Adrenal gland (tissue), 19 donors: ENCODE measurements at places on chromosomes 4 and X. TPM values are rescaled to one million over a fixed set of nuclear protein-coding genes. Genes with fewer than 3 reads are reported as not detected.

GRCh38 chr4:53633608-53634007 lies 42.3 kb upstream of the LNX1 start:
- no peak for DNase-seq

DNA sequence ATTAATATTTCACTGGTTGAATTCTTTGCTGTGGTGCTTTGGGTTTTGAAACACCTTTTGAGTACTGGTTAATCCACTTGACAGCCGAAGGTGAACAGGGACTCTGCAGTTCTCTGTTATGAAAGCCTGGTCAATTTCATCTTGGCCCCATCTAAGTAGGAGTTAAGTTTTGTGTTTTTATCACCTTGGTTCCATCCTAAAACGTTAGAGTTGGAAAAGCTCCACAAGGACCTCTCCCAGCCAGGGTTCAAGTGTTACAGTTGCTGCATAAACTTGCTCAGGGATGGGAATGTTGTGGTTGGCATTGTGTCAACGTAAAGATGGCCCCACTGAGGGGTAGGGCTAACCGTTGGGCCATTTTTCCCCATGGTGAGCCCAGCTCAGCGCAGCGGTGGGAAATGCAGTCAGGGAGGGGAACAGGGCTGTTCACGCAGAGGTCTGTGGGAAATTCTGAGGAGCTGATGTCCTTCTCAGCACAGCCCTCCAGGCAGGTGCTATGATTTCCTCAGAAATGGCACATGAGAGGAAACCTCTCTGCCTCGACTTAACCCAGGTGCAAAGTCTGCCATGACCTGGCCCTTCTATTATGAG lies 188.7 kb downstream of the STIM2 start:
- no peak for DNase-seq

DNA sequence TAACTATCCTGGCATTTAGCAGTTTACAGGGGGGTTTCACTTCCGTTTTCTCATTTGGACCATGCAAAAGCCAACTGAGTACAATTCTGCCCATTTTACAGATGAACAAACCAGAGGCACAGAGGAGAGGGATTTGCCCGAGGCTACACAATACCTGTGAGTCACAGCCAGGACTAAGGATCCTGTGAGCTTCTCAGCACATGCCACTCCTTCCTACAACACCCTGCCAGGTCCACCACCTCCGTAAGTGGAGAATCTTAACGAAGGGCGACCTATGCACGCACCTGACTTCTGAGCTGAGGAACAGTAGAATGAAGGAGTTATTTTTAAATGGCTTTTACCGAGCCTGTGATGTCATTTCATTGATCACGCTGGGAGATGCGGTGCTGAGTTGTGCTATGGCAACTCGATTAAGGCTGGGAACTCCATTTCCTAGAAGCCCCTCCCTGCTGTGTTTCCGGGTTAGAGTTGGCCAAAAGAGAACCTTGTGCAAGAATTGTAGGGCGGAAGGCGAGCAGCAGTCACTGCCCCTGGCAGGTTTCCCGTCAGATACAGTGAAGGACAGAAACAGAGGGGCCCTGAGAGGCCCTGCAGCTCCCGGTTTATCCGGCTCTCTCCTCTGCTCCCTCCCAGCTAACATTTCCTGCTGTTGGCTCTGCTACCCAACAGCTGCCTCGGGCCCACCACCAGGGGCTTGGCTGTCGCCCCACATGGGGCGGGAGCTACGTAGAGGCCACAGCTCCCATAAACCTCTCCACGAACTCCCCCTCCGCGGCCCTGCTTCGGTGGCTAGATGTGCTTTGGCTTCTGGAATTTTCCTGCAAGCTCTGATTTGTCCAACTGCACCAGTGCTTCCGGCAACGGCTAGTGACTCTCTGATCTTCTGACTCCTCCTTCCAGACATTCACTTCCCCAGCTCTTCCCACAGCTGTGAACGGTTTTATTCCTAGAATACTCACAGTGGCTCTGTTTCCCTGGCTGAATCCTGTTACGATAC lies 75.1 kb upstream of the USP9X start:
- DNase-seq, result peak; percentile 92

DNA sequence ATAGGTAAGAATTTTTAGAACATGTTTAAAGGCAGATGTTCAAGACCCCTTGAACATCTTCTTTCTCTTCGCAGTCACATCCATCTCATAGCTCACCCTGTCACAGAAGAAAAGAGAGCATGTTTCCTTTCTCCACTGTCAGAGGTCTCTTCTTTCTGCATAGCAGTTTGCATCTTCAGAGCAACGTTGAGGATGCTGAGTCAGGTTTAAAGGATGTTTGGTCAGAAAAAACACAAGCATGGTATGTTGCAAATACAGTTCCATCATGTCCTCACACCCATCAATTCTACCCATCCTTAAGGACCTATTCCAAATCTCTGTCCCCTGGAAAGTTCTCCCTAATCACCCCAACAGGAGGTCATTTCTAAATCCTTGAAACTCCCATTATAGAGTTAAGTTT lies 84.8 kb downstream of the STOX2 start:
- no peak for DNase-seq

DNA sequence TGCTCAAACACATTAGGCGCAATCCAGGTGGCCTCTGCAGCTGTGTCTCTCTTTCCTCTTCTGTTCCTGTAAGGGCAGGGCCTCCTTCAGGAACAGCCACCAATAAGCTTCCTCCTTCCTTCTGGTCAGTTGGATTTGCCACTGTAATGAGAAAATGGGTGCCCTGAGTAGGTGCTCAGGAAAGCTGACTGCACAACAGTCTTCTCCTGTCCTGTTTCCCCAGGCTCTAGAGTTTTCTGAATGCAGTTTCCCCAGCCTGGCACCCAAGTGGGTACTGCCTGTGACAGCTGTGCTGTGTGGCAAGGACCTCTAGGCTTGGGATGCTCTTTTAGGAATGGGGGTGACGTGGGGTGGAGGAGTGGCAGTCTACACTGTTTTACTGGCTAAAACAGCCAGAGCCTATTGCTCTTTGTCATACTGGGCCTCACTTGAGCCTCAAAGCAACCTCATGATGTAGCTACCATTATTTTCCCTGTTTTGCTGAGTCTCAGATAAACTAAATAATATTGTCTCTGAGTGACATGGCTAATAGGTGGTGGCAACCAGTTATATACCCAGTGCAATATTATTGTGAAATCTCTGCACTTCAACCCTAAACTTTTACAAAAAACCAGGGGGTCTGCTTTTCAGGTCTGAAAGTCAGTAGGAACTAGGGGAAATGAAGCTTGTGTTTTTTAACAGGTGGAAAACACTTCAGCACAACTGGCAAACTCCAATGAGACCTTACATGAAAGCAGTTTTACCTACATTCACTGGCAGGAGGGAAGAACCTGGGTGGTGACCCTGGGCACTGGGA lies 1.2 kb downstream of the CXCL2 start:
- no peak for DNase-seq

- DNase-seq, result no peak
Measured at GRCh38 chrX:21735768-21736127, 22.2 kb downstream of the SMPX start.

DNA sequence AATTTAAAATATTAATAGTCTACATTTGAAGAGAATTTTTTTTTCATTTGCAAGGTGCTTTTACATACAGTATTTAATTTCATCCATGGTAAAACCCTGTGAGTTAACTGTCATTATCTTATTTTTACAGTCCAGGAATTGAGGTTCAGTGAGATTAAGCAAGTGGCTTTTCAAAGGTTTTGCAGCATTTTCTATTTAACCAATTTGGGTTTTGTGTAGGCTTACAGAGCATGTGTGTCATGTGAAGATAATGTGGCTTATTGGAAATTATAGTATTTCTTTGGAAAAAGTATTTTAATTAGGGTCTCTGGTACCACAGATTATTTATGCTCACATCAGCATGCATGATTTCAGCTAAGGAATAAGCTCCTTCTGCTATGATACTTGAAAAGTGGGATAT lies 4.5 kb downstream of the XK start:
- DNase-seq, result no peak

- no peak for DNase-seq
Measured at GRCh38 chr4:38940476-38940875, 72.9 kb downstream of the FAM114A1 start.

- no peak for DNase-seq
Measured at GRCh38 chr4:109015413-109015810, 252.6 kb upstream of the ETNPPL start.

DNA sequence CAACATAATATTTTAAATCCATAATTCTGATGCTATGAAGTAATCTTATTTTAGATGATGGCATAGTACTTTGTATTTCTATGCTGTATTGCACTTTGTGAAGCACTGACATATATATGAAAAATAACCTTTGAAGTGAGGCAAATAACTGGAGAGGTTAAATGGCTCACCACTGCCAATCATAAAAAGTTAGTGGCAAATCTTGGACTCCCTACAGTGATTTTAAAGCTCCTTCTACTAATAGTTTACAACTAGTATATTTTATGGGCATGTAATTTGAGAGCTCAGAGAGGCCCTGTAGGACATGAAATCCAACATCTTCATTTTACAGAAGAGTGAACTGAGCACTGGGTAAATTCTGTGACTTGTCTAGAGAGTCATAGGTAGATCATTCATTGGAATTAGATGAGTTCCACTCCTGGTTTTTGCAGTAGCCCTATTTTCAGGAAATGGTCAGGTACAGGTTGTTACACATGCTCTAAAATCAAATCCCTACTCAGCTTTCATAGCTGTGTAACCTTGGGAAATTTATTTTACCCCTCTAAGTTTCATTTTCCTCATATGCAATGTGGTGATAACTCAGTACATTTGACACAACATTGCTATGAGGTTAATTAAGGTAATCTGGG lies 804 bp upstream of the GC start:
- no peak for DNase-seq

DNA sequence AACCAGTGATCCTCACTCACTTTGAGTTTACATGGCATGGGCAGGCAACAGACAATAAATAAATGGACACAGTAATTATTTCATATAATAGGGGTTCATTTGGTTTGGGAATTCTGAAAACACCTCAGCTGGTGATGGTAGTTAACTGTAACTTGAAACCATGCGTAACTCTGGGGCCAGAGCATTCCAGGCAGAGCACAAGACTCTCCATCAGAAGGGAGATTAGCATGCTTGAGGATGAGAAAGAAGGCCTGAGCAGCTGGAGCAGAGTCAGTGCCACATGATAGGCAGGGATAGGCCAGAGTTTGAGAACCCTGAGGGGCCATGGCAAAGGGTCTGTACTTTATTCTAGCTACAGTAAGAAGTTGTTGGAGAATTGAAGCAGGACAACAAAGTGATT lies 56.3 kb upstream of the CXCL8 start:
- no peak for DNase-seq

- DNase-seq, result no peak
Measured at GRCh38 chrX:122739770-122740169, 444.3 kb upstream of the GRIA3 start.

DNA sequence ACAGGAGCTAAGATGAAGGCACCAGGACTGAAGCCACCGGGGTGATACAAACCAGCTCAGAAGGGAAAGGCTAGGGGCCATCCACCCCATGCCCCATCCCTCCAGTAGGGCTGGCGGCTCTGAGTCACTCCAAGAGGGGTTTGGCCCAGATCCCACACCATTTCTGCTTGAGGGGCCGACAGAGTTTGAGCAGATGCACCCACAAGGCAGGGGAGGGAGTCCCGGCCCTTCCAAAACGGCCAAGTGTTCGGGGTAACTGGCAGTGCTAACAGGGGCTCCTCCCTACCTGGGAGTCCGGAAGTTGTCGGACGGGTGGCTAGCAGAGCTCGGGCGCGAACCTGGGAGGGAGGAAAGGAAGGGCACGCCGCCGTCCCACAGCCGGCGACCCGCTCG lies 412 bp downstream of the SLC10A3 start:
- DNase-seq, result peak; percentile 55

DNA sequence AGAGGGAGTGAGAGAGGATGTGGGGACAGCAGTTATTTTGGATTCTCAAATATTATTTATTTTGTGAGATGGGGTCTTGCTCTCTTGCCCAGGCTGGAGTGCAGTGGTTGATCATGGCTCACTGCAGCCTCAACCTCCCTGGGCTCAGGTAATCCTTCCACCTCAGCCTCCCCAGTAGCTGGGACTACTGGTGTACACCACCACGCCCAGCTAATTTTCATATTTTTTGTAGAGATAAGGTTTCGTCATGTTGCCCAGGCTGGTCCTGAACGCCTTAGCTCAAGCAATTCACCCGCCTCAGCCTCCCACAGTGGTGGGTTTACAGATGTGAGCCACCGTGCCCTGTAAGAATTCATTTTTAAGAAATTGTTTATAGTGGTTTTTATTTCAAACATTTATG lies 61.2 kb downstream of the FHDC1 start:
- DNase-seq, result no peak

DNA sequence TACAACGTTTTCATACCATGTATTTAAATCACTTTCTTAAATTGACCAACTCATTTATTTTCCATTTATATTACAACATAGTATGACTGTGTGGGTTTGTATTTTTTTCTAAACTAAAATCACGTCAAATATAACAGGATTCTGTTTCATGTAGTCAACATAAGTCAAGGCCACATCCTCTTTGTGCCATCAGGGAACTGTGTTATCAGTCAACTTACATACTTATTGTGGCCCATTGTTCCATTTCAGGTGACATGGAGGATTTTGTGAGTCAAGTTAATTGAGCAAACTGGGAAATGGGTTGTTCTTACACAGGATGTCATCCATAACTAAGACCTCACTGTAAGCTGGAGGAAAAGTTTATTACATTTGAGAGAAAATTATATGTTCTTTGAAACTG lies 35.9 kb downstream of the STK26 start:
- no peak for DNase-seq

- no peak for DNase-seq
Measured at GRCh38 chrX:153903238-153903980, 1.1 kb upstream of the AVPR2 start.

- no peak for DNase-seq
Measured at GRCh38 chr4:82681754-82682153, 116.8 kb downstream of the SCD5 start.

- no peak for DNase-seq
Measured at GRCh38 chr4:120636120-120636630, 286.4 kb downstream of the PRDM5 start.

- DNase-seq, result no peak
Measured at GRCh38 chrX:72306085-72306801, 529 bp upstream of the CITED1 start.

GRCh38 chrX:94400488-94400887 lies 726.5 kb downstream of the FAM133A start:
- DNase-seq, result no peak

- peak; percentile 42 for DNase-seq
Measured at GRCh38 chr4:123505095-123506010, 108.8 kb downstream of the SPRY1 start.

DNA sequence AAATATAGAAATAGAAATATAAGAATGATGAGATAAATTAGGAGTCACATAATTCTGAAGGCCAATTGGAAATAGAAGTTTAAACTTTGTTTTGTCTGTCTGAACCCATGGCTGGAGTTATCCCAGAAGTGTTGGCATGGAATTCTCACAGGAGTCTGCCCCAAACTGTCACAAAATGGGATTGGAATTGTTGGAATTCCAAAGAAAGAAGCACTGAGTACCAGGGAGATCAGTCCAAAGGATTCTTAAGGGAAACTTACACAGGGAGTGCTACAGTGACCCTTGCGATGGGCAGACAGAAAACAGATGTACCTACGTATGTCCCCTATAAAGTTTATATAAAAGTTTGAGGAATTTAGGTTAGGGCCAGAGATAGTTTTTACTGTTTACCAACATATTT lies 1607.7 kb downstream of the ARAP2 start:
- no peak for DNase-seq

- DNase-seq, result no peak
Measured at GRCh38 chr4:52883183-52883621, 21.1 kb downstream of the RASL11B start.

Gene TENM3
- polyA plus RNA-seq, result 2.6 TPM

Gene ZMAT1
- 37.9 TPM for polyA plus RNA-seq

Gene APBB2
- 12.4 TPM for polyA plus RNA-seq

Gene CLGN
- polyA plus RNA-seq, result 0.47 TPM

Gene VCX2
- not detected for polyA plus RNA-seq

Gene IQCM
- not detected for polyA plus RNA-seq
